Esophagus mucosa (tissue), 1 donor: ENCODE measurements at places on chromosomes 7 and 10.

DNA sequence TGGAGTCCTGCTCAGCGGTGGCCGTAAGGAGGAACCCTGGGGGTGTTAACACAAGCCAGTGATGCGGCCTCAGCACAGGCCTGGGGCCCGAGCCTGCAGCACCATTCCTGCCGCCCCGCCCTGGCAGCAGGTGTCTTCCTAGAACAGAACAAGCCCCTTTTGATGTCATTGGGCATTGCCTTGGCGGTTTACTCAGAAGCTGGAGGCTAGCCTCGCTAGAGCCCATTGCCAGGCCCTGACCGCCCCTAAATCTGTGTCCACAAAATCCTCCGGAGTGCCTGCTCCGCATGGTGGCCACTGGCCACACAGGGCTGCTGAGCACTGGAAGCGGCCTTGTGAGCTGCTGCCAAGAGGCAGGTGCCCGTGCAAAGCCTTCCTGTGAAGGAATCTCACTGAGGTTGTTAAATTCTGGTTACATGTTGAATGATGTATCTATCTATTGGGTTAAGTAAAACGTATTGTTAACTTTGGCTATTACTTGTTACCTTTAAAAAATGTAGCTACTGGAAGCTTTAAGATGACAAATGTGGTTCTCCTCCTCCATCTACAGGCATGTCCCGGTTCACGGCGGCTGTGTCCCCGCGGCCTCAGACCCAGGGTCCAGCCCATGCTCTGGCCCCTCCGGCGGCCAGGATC, 1.2 kb upstream of the INPP5A start:
- no peak for ATAC-seq

GRCh38 chr7:105013816-105014692, at the start of gene KMT2E:
TSS of gene KMT2E (plus strand) at chr7:105014205. CDS start at chr7:105040953, 26,748 bp downstream.
- ATAC-seq: peak; percentile 62

GRCh38 chr10:75541411-75541810, 110.0 kb downstream of the LRMDA start:
- no peak for ATAC-seq

DNA sequence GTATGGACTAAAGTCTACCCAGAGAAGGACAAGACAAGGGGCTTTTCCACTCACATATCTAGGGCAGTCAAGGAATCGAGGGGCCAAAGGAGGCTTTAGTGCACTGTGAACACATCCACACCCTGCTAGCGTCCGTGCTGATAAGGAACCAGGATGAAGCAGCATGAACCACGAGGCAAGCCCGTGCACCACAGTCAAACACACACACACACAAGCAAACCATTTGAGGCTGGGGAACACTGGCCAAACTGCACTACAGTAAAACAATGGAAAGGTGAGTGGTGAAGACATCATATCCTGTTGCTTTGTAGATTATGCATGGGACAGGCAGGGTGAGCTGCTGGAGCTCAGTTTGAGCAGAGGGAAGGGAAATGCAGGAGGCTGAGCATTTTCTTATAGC, 177.4 kb upstream of the CDCA7L start:
- ATAC-seq: peak; percentile 17

- no peak for ATAC-seq
Measured at GRCh38 chr7:25517906-25518305, 289.6 kb upstream of the NPVF start.

GRCh38 chr7:129256221-129256620, 31.4 kb downstream of the AHCYL2 start:
- no peak for ATAC-seq

DNA sequence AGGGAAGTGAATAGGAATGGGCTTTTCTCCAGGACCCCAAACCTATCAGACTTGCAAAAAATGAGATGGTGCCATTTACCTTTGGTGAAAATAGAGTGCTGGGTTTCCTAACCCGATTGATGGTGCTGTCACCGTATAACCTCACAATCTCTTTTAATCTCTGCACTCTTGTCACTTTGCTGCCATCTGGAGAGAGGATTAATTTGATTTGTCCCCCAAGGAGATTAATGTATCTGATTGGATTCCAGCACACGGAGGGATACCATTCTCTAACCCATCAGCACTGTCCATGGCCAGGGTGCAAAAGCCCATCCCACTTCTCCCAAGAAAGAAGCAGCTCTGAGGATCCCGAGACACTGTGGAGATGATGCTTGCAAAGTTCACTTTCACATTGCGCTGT, 86.3 kb upstream of the NFE2L3 start:
- ATAC-seq: no peak
